ENCODE measurements at places on chromosomes 12 and 14.

DNA sequence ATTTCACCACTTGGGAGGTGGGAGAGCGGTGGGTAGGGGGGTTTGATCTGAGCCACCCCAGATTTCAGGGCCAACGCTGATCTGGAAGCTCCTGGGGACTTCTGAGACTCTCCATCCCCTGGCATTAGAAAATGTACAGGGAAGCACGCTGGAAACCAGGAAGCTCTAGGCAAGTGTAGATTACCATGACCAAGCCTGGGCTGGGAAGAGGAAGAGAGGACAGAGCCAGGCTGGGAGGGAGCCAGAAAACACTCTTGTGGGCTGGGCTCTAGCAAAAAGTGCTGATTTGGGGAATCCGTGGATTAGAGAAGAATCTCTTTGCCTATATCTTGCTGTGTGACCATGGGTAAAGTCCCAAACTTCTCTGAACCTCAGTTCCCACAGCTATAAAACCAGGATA lies 236.7 kb downstream of the BCL11B start:
- peak; percentile 74 for DNase-seq

DNA sequence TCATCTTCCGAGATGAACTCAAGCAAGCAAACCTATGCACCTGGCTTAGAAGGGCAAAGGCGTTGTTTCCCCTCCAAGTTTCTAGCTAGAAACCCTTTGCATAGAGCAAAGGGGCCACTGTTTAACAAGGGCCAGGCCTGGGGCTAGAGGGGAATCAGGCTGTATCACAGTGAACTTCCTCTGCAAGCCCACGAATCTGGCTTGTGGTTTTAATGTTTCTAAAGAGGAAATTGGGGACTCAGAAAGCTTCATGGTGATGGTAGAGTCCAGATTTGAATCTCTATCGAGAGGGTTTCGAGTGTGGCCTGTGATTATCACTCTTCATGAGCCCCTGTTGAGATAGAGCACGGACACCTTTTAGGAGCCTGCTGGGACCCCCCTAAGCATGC lies 189.9 kb downstream of the VRK1 start:
- no peak for DNase-seq

DNA sequence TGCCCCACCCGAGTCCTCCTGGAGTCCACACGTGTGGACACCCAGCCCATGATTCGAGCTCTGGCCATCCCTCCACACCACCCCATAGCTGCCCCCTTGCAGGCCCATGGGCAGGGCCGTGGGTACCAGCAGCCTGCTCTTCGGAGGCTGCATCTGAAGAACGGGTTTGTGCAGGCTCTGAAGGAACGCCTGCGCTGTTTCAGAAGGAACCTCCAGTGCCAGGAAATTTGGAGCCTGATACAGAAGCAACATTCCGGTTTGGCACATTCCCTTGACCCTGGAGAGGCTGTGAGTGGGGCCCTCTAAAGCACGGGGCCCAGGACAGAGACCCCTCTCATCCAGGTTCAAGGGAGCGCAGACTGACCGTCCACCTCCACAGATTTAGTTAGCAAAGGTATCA lies 57.0 kb downstream of the ZNF664 start:
- no peak for DNase-seq

- DNase-seq: no peak
These were observed 789.1 kb downstream of the TMEM121 start for GRCh38 chr14:106315436-106315835.

- DNase-seq: no peak
These were observed 244.2 kb downstream of the SOX5 start for GRCh38 chr12:23704992-23705943.

DNA sequence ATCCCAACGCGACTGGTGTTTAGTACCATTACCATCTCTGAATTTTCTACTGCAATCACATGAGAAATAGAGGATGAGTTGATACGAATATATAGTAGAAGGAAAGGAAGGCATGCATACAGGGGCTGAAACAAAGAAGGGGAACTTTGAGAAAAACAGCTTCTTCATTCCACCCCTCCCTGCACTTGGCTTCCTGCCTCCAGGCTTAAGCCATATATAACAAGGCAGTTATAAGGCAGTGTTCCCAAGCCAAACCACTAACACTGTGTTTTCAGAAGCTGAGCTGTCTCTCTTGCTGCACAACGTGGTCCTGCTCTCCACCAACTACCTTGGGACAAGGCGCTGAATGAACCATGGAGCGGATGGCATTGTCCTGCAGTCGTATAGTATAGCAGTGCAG lies 11.0 kb downstream of the LETMD1 start:
- no peak for DNase-seq

Data from sigmoid colon (tissue), 7 donors.